ENCODE measurements at places on chromosomes 7 and 10.

GRCh38 chr10:126090911-126091728 lies 194.8 kb downstream of the FANK1 start:
- no peak for DNase-seq

GRCh38 chr7:117872561-117873309 lies 506 bp downstream of the CTTNBP2 start:
- peak; percentile 20 for DNase-seq

DNA sequence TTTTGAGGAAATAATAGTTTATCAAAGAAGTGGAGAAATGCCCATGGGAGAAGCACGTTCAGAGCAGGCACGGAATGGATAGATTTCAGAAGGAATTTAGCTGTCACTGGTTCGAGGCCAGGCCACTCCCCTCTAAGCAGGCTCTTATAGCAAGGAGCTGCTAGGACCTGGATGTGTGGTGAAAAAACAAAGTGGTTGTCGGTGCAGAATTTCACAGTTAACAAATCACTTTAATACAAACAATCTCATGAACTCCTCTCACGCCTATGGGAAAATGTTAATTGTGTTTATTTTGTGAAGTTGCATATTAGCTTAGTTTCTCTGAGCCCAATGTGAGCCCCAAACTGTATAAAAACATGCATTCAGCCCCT lies 176.3 kb downstream of the PKD1L1 start:
- no peak for DNase-seq

DNA sequence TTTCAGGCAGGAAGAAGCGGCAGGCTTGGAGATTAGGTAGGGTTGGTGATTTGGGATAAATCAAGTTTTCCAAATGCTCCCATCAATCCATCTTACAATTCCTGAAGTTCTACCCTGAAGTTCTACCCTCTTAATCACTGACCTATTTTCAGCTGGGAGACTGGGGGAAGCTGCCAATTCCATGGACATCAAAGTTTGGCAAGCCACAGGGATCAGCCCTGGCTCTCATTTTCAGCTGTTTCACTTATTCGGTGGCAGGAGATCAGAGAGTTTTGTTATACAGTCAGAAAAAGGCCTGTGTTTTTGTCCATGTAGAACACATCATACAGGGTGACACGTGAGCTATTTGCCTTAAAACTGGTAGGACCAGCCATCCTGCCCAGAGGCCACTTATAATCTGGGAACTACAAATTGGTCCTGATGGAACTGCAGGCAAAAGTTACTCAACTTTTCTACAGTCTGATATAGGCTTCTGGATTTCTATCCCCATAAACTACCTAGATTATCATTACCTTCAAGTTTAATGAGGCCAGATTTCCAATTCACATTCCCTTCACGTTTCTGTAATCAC lies 112.9 kb upstream of the ZNF746 start:
- no peak for DNase-seq

GRCh38 chr7:157116762-157117161 lies 22.0 kb upstream of the UBE3C start:
- DNase-seq: no peak

GRCh38 chr10:53978301-53978700 lies 822.7 kb downstream of the PCDH15 start:
- DNase-seq: no peak

- no peak for DNase-seq
These were observed 246.1 kb downstream of the LRRTM3 start for GRCh38 chr10:67171970-67172369.

DNA sequence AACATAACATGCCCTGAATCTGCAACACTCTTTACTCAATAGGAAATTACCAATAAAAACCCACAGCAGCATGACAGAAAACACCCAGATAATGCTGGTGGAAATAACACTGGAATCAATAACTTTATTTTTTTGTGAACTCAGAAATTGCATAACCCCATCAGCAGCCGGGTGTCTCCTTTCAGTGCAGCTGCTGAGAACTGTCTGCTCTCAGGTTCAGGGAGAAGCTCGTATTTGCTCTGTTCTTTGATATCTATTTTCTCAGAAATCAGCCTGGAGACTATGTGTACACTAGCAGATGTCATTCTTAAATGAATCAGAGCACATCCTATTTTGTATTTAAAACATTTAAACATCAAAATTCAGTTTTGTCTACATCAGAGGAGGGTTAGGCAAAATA lies 506.0 kb downstream of the POM121L12 start:
- DNase-seq: no peak

- peak; percentile 37 for DNase-seq
These were observed 876 bp downstream of the GNAI1 start for GRCh38 chr7:80135309-80136104.

DNA sequence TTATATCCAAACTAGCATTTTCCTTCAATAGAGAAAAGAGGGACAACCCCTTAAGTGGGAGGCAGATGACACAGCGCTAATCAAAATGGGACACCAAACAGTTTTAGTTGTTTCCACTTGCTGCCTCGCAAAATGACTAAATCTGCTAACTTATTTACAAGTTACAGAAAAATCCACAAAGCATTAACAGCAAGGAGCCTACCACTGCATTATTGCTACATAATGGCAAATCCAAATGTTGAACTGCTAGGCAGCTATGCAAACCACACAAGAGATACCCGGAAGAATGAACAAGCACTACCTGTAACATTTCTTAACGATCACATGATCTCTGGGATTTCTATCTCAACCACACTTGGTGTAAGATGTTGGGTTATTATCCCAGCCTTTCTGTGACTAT lies 96.7 kb downstream of the SFMBT2 start:
- no peak for DNase-seq

GRCh38 chr10:29723726-29724125 lies 89.0 kb upstream of the SVIL start:
- no peak for DNase-seq

GRCh38 chr7:29937132-29937531 lies 52.5 kb downstream of the SCRN1 start:
- DNase-seq: no peak

DNA sequence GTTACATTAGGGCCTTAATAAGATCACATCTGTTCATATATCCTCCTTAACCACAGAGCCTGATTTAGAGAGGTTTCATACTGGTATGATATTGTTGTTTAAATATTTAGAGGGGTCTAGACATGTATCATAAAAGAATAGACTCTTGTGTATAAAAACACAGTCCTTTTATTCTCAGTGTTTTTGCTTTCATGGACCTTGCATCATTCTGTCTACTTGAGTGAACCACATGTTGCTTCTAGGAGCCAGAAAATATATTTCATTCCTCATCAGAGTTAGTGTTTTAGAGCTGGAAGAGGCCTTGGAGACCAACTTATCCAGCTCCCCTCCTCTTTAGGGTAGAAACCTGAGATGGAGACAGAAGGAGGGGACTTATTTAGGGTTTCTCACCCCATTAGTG lies 312.8 kb downstream of the LRMDA start:
- no peak for DNase-seq

GRCh38 chr7:101950450-101951119 lies 133.2 kb downstream of the CUX1 start:
- peak; percentile 37 for DNase-seq

GRCh38 chr10:33612116-33612515 lies 277.6 kb upstream of the NRP1 start:
- no peak for DNase-seq

All from HEK293T (cell line).